ENCODE measurements at places on chromosomes 13 and 19.

DNA sequence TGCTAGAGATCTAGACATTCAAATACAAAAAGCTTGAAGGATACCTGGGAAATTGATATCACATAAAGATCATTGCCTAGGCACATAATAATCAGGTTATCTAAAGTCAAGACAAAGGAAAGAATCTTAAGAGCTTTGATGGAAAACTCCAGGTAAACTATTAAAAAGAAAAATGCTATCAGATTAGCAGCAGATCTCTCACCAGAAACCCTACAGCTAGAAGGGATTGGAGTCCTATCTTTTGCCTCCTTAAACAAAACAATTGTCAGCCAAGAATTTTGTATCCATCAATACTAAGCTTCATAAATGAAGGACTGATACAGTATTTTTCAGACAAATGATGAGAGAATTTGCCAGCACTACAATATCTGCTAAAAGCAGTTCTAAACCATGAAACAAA lies 682.4 kb upstream of the ATXN8OS start:
- DNase-seq: no peak

DNA sequence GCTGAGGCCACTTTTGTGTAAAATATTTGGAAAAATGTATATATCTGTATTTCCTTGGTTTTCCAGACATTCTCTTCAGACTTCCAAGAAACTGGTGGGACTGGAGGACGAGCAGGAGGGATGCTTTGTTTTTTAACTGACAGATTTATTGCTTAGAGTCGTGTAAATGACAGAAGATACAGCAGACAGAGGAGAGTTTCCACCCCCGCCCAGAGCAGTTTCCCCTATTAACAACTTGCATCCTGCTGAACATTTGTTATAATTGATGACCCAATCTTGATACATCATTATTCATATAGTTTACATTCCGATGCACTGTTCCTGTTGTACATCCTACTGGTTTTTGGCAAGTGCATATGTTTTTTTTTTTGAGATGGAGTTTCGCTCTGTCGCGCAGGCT lies 7.1 kb upstream of the DOCK6 start:
- DNase-seq: no peak

DNA sequence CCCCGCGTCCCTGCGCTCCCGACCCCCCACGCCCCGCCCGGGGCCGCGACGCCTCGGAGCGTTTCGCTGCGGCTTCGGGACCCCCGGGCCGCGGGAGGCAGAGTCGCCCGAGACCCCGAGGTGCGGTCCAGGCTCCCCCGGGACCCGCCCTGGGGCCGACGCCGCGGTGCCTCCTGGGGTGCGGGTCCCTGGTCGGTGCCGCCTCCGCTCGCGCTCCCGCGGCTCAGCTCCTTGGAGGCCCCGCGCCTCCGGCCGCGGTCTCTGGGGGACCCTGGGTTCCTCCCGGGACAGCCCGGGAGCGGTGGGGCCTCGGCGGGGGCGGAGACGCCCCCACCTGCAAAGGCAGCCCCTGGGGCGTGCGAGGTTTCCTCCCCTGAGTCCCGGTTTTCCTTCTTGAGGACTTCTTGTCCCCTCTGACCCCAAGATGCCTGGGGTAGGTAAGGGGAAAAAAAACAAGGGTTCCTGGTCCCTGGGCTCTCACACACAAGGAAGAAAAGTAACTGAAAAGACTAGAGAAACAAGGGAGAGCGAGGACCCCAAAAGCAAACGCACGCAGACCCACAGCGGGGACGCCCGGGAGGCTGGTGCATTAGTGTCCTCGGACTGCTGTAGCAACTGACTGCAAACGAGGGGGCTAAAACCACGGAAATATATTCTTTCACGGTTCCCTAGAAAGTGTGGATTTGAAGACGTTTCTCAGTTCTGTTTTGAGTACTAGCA lies 740 bp downstream of the ZNF555 start:
- no peak for DNase-seq

DNA sequence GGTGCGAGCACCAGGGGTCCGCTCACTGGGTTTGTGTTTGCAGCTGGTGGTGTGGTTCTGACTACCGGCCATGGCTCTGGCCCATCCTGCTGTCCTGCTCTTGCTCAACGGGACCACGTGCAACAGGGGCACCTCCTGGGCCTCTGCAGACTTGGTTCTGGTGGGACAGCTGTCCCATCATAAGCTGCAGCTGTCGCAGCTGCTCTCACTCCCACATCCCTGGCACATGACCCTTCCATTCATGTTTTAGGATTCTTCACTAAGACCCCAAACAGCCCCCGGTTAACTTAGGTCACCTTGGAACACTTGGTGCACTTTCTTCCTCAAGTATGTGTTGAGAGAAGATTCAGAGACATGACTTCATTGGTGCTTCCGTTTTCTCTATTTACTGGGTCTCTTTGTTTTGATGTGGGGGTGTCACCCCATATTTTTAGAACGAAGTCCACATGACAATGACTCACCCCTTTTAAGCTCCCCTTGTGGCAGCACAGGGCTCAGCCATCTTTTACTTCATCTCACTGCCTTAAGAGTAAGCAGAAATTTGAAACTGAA lies 68.4 kb upstream of the ARHGEF7 start:
- DNase-seq: no peak

DNA sequence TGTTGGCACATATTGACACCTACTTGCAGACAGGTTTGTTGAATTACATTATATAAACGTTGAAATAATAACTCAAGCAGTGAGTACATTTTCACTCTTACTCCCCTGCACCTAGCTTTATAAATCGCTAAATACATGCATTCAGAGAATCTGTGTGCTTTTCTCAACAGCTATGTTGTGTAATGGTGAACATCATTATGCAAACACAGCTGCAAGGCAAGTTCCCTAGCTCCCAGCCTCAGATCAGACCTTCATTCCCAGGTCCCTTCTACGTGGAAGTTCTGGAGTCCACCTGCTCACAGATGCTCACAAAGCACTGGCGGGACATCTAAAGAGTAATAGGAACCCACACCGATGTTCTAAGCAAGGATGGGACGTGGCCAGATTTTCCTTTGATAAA lies 86.8 kb upstream of the PEG3 start:
- DNase-seq: no peak

DNA sequence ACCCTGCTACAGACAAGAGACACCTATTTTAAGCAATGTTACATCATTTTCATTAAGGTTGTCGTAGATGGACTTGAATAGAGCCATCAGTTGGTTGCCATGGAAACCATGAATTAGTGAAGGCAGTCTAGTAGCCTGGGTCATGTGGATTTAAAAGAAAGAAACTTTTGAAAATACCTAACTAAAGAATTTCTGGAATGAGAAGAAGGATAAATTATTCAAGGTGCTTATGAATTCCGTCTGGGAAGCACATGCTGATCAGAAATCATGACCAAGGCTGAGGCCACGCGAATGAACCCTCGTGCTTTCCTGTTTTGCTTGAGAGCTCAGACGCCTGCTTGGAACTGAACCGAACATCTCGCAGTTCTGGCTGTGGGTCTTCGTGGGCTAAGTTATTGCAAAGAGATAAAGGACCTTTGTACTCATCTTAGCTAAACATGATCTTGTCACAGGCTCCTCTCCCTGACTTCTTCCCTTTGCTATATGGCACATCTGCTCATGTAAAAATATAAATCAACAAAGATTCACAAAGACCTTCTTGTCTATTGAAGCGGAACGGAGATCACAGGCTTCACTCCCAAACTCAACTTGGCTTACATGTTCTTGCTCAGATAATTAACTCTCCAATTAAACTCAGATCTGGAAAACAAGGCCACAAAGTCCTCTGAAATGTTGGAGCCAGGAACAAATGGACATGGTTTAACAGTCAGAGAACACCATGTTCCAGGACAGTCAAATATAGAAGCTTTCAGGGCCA lies 140.2 kb downstream of the NUFIP1 start:
- no peak for DNase-seq

- no peak for DNase-seq
These were observed 12.1 kb upstream of the GPR4 start for GRCh38 chr19:45613926-45614725.

- no peak for DNase-seq
These were observed at the start of gene OR1M1 for GRCh38 chr19:9086761-9087160. TSS of gene OR1M1 (plus strand) at chr19:9087061. CDS start at chr19:9093245, 6,184 bp downstream.

DNA sequence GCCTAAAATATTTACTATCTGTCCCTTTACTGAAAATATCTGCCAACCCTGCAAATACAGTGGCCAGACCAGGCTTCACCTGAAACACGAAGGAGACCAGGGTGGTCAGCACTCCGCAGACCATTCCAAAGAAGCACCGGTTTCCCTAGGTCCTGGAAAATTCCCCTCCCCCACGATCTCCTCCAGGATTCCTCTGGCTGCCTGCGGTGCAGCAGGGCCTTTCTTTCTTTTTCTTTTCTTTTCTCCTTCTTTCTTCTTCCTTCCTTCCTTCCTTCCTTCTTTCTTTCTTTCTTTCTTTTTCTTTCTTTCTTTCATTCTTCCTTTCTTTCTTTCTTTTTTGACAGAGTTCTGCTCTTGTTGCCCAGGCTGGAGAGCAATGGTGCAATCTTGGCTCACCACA lies 152.7 kb downstream of the USP12 start:
- no peak for DNase-seq
